NCI-H510A treated with DMSO at 0.1 percent for 48 hours (cell line): ENCODE measurements at places on chromosomes 11 and 22.

- DNase-seq: no peak
Measured at GRCh38 chr11:27420217-27420616, 52.4 kb downstream of the LGR4 start.

DNA sequence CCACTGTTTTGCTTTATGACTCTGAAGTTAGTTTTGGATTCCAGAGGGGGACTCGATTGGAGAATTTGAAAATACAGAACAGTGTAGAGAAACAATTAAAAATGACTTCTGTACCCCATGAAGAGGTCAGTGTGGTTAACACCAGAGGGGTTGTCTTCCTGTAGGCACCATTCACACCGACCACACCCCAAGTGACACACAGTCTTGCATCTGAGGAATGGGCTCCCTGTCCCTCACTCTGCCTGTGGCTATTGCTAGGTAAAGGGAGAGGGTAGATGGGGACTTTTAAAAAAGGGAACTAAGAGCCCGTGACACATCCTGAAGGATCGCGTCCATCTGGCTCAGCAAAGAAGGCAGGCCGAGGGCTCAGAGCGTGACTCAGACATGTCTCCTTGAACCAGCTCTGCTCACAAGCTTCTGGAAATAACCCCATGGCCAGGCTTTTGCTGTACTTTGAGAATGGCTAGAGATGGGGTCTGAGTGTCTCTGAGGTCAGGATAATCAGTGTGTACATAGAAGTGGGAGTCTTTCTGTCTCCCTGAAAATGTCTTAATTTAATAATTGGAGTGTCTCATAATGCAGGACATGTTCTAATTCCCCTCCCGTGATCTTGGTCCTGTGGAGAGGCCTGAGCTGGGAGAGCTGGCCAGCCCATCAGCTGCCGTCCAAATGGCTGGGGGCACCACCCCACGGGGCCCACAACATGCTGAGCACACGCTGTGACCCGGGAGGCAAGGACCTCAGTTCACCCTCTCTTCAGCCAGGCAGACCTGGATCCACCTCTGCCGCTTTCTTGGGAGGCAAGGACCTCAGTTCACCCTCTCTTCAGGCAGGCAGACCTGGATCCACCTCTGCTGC, 39.3 kb downstream of the SGSM1 start:
- DNase-seq: no peak

GRCh38 chr11:132312161-132312560, 941.7 kb downstream of the NTM start:
- DNase-seq: no peak

DNA sequence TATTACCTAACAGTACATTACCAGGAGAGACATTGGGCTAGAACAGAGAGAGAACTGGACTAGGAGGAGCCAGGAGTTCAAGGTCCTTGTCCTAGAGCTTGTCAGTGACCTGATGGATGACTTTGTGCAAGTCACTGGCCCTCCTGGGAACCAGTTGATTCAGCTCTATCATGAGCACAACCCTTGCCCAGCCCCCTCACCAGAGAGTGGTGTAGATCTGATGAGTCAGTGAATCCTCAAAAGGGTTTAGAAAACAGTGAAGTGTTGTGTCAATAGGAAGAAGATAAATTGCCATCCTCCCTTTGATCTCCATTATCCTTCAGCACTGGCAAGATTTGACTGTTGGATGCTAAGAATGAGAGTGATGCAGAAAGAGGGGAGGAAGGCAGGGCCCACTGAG, 24.3 kb downstream of the NEU3 start:
- DNase-seq: peak; percentile 72

DNA sequence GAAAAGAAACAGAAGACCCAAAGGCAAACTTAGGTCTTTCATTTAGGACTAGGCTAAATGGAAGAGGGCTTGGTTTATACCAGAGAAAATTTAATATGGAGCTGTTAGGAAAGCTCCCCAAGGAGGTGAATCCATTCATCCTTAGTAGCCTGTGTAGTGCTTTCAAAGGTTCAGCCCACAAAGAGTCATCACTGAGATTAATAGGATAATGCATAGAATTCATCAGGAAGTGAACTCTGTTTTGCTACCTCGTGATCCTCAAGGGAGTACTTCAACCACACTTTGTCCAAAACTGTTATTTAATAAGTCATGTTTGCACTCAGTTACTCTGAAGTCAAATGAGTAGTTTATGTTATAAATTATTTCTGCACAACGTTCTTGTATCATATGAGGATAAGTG, 43.3 kb upstream of the MMP7 start:
- no peak for DNase-seq

DNA sequence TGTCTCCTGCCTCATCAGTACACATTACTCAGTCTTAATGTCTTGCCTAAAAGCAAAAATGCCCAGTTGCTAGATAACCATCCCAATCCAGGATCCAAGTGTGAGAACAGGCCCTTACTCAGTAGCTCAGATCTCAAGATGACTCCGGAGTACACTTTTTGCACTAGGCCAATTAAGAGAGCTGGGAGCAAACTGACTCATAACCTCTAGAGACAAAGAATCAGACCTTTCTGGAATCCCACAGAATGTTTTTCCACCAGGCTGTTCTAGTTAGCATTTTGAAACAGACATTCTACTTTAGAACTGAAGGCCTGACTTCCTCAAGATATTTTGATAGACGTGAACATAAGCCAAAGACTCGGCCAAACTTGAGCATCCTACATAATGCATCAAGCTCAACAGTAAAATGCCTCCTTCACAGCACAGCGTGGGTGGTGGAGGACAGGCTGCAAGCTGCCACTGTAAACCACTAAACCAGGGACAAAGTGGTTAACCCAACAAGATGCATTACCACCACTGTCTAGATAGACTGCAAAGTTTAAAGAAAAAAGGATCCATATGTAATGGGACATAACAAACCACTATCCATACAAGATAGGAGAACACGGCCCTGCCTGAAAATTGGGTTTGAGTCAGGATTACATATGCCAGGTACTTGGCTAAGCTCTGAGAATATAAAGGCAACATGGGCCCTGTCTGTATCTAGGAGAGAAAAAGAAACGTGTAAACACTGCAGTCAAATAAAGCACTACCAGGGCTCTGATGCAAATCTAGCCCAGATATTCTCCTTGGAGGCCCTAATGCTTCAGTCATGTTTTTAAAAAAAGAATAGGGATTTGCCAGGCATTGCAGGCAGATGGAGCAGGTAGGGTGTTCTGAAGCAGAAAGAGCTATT, 48.3 kb downstream of the MYH9 start:
- DNase-seq: no peak

GRCh38 chr11:92411431-92411830, 186.8 kb downstream of the FAT3 start:
- DNase-seq: no peak

GRCh38 chr22:19734837-19735382, 11.6 kb downstream of the GP1BB start:
- DNase-seq: no peak
